Activated CD8-positive, alpha-beta T cell treated with anti-CD3 and anti-CD28 coated beads for 36 hours (primary cell): ENCODE measurements at places on chromosomes 3 and 15. TPM values are rescaled to one million over a fixed set of nuclear protein-coding genes. Genes with fewer than 3 reads are reported as not detected.

GOLGA8R gene
- total RNA-seq: 2.8 TPM

EXD1 gene
- total RNA-seq: not detected

DAPK2 gene
- 1.2 TPM for total RNA-seq

HIGD1A gene
- 58.4 TPM for total RNA-seq

DNA sequence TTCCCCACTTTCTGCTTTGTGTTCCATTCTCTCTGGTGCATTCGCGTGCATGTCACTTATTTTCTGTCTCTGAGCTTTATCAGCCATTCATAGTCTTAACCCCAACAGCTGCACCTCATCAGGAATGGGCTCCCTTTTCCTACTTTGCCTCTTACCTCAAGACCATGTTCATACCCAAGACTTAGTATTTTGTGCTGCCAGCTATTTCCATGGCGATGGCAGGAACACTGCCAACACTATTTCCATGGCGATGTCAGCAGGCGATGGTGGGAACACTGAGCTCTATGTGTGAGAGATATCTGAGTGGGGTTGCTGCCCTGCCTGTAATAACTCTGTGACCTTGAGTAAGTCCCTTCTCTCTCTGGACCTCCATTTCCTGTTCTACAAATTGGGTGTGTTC is 5.5 kb downstream of the ZNF35 start:
- DNase-seq: no peak

DNA sequence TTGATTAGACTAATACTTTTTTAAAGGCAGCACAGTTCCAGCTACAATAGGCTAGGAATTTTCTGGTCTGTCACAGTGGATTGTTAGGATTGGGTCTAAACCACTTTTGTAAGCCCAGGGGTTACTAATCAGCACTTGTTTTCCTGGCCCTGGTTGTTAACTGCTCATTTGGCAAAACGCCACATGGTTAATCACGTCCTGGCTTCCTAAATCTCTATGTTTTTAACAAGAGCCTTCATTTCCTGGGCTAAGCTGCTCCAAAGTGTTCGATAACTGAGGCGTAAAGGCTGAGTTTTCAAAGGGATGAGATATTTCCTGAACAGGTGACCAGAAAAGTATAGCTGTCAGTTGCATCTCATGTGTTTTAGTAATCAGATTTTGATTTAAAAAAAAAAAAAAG is 38.9 kb upstream of the CLRN1 start:
- no peak for DNase-seq

DNA sequence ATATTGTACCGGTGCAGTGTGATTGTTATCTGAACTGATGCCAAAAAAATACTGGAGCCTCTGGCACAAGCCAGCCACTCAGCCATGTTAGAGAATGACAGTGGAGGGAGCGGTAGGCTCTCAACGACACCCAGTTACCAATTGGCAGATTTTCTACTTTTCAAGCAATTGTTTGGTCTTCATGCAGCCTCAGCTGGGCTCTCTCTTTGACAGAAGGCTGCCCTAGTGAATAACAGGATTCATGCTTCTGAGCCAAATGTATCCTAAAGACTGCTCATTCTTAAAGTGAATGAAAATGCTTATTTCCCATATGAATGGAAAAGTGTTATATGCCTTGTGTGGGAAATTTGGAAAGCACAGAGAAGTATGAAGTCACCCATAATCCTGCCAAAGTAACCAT is 261.2 kb upstream of the TRIM42 start:
- DNase-seq: no peak

DNA sequence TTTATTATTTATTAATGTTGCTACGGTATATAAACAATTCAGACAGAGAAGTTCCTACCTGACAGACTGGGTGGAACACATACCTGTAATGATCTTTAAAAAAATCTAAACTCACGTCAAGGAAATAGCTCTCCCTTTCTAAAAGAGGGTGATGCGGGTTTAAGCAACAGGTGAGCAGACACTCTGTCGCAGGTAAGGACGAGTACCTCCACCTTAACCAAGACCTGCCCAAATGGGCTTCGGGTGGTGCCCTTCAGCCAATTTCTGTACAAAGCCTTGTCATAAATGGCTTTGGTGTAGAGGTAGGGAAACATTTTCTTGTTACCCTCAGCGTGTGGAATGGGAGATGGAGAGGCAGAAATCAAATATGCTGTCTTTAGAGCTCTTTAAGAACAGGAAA is 67.0 kb downstream of the CHSY1 start:
- no peak for DNase-seq

GRCh38 chr15:76964157-76964556 is 30.8 kb upstream of the PSTPIP1 start:
- no peak for DNase-seq

- no peak for DNase-seq
Measured at GRCh38 chr15:73385205-73385604, 16.4 kb upstream of the HCN4 start.

GRCh38 chr15:57436961-57437360 is 60.7 kb downstream of the CGNL1 start:
- no peak for DNase-seq

DNA sequence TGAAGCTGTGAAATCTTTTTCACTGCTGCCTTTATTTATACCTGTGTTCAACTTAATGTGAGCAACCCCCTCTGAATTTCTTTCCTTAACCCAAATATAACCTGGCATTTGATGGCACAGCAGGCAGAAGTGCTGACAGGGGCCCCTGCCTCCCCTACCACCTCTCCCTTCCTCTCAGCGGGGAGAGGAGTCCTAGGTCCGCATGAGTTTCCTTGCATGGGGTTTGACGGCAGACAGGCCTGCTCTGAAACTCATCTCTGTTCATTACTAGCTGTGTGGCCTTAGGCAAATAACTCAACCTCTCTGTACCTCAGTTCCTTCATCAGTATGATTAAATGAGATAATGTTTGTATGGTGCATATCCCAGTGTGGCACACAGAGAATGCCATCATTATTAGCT is 79.7 kb downstream of the SEC22A start:
- no peak for DNase-seq

DNA sequence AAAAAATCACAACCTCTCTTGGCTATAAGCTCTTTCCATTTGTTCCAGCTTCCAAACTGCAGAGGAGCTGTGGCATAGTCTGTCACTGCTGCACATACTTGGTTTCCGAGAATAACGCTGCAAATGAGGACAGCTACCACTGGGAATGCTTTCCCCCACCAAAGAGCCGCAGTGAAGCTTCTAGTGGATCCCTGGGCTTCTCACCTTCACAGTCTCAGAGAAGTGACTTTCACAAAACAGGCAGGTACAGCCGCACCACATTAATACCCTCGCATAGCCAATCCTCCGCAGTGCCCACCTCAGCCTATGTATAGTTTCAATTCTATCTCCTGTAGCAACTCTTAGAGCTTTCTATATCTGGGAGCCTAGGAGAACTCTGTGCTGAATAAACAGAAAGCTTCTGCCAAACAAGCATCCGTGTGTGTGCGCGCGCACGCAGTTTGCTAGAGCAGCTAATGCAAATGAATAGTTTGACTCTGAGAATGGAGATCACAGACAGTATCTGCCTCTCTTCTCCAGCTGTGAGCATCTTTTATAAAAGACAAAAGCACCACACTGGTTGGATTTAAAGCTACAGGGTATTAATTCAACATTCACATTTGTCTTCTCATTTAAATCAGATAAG is 81.9 kb upstream of the PLXND1 start:
- no peak for DNase-seq
